ENCODE measurements at places on chromosomes 1 and 21. TPM values are rescaled to one million over a fixed set of nuclear protein-coding genes. Genes with fewer than 3 reads are reported as not detected.

- no peak for DNase-seq
- no peaks in the 10 kb centered on the region for H3K4me1 ChIP-seq
- no peak overlapping the region for H3K27ac ChIP-seq
- H3K36me3 ChIP-seq, result no peaks in the 10 kb centered on the region
Observed at GRCh38 chr21:39176271-39176709, 7.0 kb downstream of the PSMG1 start.

- peaks cover 2% of the 10 kb centered on the region for H3K4me1 ChIP-seq
- no peaks in the 10 kb centered on the region for H3K27me3 ChIP-seq
- H3K4me3 ChIP-seq, result no peak overlapping the region
Observed at GRCh38 chr1:243595527-243596210, 254.4 kb downstream of the AKT3 start.

DNA sequence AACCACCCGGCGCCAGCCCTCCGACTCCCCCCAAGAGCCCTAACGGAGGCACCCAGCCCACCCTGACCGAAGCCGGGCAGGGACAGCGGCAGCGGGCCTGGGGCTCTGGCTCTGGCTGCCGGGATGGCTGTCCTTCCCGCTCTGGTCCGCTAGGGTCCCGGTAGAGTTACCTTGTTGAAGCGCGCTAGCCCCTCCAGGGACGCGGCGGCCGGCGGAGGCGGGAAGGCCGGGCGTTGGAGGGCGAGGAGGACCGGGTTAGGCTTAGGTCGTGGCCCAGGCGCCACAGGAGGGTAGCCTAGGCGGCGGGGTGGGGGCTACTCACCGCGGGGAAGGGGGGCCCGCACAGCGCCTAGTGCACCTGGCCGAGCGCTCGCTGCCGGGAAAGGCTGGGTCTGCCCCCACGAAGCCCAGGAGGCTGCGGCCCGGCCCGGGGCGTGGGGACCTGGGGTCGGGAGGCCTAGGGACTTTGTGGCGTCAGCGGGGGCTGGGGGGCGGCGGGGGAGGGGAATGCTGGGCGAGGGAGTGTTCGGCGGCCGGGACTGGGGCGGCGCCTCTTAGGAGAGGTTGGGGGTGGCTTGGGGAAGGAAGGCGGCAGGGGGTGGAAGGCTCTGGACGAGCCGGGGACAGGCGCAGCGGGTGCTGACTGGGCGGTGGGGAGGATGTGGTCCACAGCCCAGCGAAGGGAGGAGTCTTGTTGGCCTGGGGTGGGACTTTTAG, at the start of gene TRIM17:
Gene TRIM17, minus strand, starts transcription at position 645 of the 717 bp plus-strand sequence. CDS start 1,789 bp downstream, outside the sequence.
- H3K36me3 ChIP-seq, result no peaks in the 10 kb centered on the region
- peaks cover 13% of the 10 kb centered on the region for H3K4me1 ChIP-seq
- peak; percentile 58 for DNase-seq
- H3K27me3 ChIP-seq, result no peaks in the 10 kb centered on the region
- peak within 1 kb of the TSS; percentile 37 for H3K4me3 ChIP-seq
- no peak within 1 kb of the TSS for H3K27ac ChIP-seq

GRCh38 chr1:171748651-171749050, 6.8 kb upstream of the VAMP4 start:
- no peaks in the 10 kb centered on the region for H3K36me3 ChIP-seq
- H3K4me3 ChIP-seq, result no peak overlapping the region
- DNase-seq, result no peak
- H3K4me1 ChIP-seq, result peaks cover under 1% of the 10 kb centered on the region
- H3K27ac ChIP-seq, result no peak overlapping the region
- no peaks in the 10 kb centered on the region for H3K27me3 ChIP-seq

DNA sequence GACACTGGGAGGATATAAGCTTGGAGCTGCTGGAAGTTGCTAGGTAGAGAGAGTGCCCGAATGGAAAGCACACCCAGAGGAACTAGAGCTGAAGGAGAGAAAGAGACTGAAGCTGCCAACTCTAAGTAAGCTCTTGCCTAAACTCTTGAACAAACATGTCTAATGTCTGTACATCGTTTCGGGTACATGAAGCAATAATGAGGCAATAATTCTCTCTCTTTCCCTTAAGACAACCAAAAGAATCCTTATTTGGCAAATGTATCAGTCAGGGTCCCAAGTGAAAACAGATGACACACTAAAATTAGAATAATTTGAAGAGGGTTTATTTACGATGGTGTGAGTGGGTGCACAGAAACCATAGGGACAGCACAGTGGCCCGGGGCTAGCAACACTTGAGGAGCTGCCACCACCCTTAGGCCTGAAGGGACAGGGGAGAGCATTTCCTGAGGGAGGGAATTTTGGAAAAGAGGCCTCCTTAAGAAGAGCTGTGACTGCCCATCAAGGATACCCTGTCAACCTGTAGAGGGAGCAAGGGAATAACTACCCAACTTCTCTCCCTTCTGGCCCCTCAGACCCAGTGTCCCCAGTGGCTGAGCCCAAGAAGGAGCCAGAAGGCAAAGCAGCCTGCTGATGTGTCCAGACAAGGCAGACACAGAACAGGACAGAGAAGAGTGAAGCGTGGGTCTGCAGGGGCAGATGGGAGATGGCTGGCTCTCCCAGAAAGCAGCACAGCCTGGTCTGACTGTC, 36.1 kb upstream of the KHDRBS1 start:
- DNase-seq, result no peak
- no peaks in the 10 kb centered on the region for H3K27me3 ChIP-seq
- H3K36me3 ChIP-seq, result no peaks in the 10 kb centered on the region
- no peaks in the 10 kb centered on the region for H3K4me1 ChIP-seq

DNA sequence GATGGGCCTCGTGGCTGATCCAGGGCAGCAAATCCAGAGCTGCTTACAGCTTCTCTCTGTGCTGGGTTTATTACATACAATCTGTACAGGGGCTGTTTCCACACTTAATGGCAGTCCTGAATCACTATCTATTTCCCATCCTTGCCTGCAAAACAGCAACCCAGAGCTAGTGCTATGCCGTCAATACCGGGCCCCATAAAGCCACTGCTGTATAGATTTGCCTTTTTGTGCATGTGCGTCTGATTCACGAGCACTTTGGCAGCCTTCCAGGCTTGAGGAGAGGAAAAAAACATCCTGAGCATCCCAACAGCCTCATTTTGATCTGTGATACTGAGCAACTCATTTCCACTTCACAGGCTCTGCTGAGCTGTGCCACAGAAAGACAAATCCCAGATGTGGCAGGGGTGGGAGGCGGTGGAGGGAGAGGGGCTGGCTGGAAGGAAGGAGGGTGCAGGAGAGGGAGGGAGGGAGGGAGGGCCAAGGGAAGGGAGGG, 65.2 kb upstream of the TARBP1 start:
- peak; percentile 86 for DNase-seq
- no peaks in the 10 kb centered on the region for H3K27me3 ChIP-seq
- H3K4me1 ChIP-seq, result peaks cover 25% of the 10 kb centered on the region
- H3K27ac ChIP-seq, result peak overlapping the region; percentile 88
- no peak overlapping the region for H3K4me3 ChIP-seq
- no peaks in the 10 kb centered on the region for H3K36me3 ChIP-seq

DNA sequence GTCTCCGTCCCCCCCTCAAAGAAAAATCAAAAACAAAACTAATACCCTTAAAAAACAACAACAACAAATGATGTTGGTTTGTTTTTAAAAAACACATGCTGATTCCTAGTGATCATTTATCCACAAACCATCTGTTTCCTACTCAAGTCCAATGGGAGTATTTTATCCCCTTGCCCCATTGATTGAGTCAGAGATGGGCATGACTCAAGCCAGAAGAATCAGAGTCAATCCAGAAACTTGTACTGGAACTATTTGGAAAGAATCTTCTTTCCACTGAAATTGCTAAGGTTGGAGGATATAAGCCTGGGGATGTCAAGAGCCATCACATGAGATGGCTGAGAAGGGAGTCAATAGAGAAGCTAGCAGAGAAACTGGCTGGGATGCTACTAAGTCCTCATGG, 176.4 kb downstream of the MIS18A start:
- H3K27me3 ChIP-seq, result no peaks in the 10 kb centered on the region
- no peak overlapping the region for H3K4me3 ChIP-seq
- H3K36me3 ChIP-seq, result no peaks in the 10 kb centered on the region
- DNase-seq, result no peak
- H3K27ac ChIP-seq, result no peak overlapping the region

GRCh38 chr1:7621334-7622219, 149.5 kb upstream of the VAMP3 start:
- no peaks in the 10 kb centered on the region for H3K4me1 ChIP-seq
- H3K4me3 ChIP-seq, result no peak overlapping the region
- peak; percentile 22 for DNase-seq
- no peaks in the 10 kb centered on the region for H3K36me3 ChIP-seq
- H3K27ac ChIP-seq, result no peak overlapping the region

DNA sequence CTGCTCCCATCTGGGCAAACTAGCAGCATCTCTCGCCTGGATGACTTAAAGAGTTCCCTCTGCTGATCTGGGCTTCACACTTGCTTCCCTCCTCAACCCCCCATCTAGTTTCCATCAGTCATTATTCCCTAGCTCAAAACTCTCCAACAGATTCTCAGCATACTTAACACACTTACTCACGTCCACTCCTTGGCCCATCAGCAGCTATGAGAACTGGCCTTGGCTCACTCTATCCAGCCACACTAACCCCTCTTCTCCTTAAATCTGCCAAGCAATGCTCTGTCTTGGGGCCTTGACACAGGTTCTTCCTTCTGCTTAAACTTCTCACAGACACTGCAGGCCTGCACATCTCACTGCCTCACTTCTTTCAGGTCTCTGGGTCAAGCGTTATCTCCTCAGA, 41.6 kb downstream of the GNG12 start:
- H3K36me3 ChIP-seq, result no peaks in the 10 kb centered on the region
- no peaks in the 10 kb centered on the region for H3K27me3 ChIP-seq

- H3K4me3 ChIP-seq, result no peak overlapping the region
- H3K36me3 ChIP-seq, result no peaks in the 10 kb centered on the region
- H3K27ac ChIP-seq, result no peak overlapping the region
- no peaks in the 10 kb centered on the region for H3K4me1 ChIP-seq
- H3K27me3 ChIP-seq, result no peaks in the 10 kb centered on the region
- DNase-seq, result no peak
Observed at GRCh38 chr1:72100771-72101170, 181.6 kb downstream of the NEGR1 start.

GRCh38 chr1:202806845-202807450, 1.3 kb downstream of the KDM5B start:
- DNase-seq, result peak; percentile 36
- H3K4me3 ChIP-seq, result peak overlapping the region; percentile 68
- H3K27me3 ChIP-seq, result no peaks in the 10 kb centered on the region
- H3K36me3 ChIP-seq, result no peaks in the 10 kb centered on the region
- H3K4me1 ChIP-seq, result peaks cover 11% of the 10 kb centered on the region

Gene NCMAP
- 0.46 TPM for total RNA-seq

Gene HLX
- total RNA-seq, result 7.6 TPM

Gene CHI3L2
- total RNA-seq, result 1.6 TPM

Gene TCHH
- total RNA-seq, result 0.05 TPM

Gene SUSD4
- 34.8 TPM for total RNA-seq

Gene RHBDL2
- total RNA-seq, result 0.10 TPM

Gene VHLL
- total RNA-seq, result not detected

Data from ovary (tissue), 10 donors.